Activated T-helper 2 cell treated with anti-CD3 and anti-CD28 coated beads, Interferon-gamma antibody, Interleukin-2, Interleukin-4, amounts not matched to agents 10 μg/mL and 5 μg/mL and 100 μg/mL, durations not matched to agents 14 hours and 24 hours and 36 hours (primary cell): ENCODE measurements at places on chromosomes 11 and 22. TPM values are rescaled to one million over a fixed set of nuclear protein-coding genes. Genes with fewer than 3 reads are reported as not detected.

The CHST1 gene
- 0.34 and 0.51 TPM in 2 replicates for total RNA-seq

- H3K4me1 ChIP-seq = peaks cover 6% of the 10 kb centered on the region
- no peaks in the 10 kb centered on the region for H3K36me3 ChIP-seq
- H3K27me3 ChIP-seq = peaks cover 19% of the 10 kb centered on the region
- no peak overlapping the region for H3K27ac ChIP-seq
- no peak for DNase-seq
Observed at GRCh38 chr11:102633385-102634026, 8.4 kb upstream of the MMP20 start.

- no peaks in the 10 kb centered on the region for H3K27me3 ChIP-seq
- peak overlapping the region; percentile 79 for H3K27ac ChIP-seq
- H3K4me1 ChIP-seq = peaks cover 69% of the 10 kb centered on the region
Observed at GRCh38 chr22:37165940-37166674, 16.4 kb upstream of the IL2RB start.

DNA sequence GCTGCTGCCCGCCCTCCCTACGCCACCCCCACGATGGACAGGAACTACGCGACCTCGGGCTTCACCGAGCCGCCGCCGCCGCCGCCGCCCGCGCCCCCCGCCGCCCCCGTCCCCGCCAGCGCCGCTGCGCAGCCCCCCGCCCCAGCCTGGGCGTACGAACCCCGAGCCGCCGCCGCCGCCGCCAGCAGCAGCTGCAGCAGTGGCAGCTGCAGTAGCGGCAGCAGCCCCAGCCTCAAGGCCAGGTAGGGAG, 407 bp downstream of the QSER1 start:
- no peak overlapping the region for H3K27ac ChIP-seq
- peaks cover 8% of the 10 kb centered on the region for H3K27me3 ChIP-seq
- peaks cover 7% of the 10 kb centered on the region for H3K36me3 ChIP-seq
- no peak for DNase-seq

GRCh38 chr11:120690406-120690805, 178.9 kb downstream of the GRIK4 start:
- no peak overlapping the region for H3K4me3 ChIP-seq
- H3K36me3 ChIP-seq = no peaks in the 10 kb centered on the region
- peaks cover 7% of the 10 kb centered on the region for H3K27me3 ChIP-seq
- no peak overlapping the region for H3K27ac ChIP-seq
- no peaks in the 10 kb centered on the region for H3K4me1 ChIP-seq

The NXF1 gene
- 134 and 139 TPM in 2 replicates for total RNA-seq

The SMARCB1 gene
- total RNA-seq = 94.1 and 96.4 TPM in 2 replicates

DNA sequence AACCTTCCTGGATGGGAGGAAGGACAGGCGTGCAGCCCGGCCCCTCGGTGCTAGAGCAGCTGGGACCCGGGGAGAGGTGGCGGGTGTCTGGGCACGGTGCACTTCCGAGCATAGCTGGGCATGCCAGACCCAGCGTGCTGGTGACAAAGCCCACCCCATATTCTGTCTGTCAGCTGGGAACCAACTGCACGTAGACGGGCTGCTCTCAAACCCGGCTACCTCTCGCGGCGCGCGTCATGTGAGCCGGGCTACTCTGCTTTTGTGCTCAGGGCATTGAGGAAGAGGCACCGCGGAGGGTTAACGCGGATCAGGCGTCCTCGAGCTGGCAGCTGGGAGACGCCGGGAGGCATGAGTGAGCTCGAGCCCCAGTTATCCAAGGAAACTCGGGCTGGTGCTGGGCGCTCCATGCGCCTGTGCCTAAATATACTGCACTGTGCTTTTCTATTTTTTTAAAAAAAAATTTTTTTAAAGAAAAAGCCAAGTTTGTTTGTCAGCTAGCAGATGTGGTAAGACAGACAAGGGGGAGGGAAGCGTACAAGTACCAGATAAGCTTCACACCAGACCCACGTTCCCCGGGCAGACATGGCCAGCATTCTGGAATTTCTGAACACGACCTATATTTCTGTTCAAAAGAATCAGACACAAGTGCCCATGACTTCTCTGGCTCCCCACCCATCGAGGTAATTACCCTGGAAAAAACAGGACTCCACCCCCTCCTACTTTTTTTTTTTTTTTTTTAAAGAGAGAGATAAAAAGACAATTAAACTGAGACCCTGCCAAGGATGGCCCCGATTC, 425.6 kb downstream of the SHANK2 start:
- H3K4me3 ChIP-seq = no peak overlapping the region
- DNase-seq = no peak
- no peak overlapping the region for H3K27ac ChIP-seq
- no peaks in the 10 kb centered on the region for H3K36me3 ChIP-seq
- no peaks in the 10 kb centered on the region for H3K4me1 ChIP-seq

DNA sequence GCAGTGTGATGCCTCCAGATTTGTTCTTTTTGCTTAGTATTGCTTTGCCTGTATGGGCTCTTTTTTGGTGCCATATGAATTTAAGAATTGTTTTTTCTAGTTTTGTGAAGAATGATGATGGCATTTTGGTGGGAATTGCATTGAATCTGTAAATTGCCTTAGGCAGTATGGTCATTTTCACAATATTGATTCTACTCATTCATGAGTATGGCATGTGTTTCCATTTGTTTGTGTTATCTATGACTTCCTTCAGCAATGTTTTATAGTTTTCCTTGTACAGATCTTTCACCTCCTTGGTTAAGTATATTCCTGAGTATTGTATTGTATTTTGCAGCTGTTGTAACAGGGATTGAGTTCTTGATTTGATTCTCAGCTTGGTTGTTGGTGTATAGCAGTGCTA, 18.3 kb upstream of the ZBED5 start:
- H3K4me1 ChIP-seq = peaks cover 5% of the 10 kb centered on the region
- no peak overlapping the region for H3K27ac ChIP-seq
- H3K27me3 ChIP-seq = no peaks in the 10 kb centered on the region
- H3K4me3 ChIP-seq = no peak overlapping the region
- H3K36me3 ChIP-seq = peaks cover 24% of the 10 kb centered on the region
- no peak for DNase-seq
